ENCODE measurements at places on chromosomes 5 and 9. TPM values are rescaled to one million over a fixed set of nuclear protein-coding genes. Genes with fewer than 3 reads are reported as not detected.
A peak's percentile ranks its signal among the peaks of the same experiment; 100 is the strongest.

TMEM252 gene
- not detected for total RNA-seq

DNA sequence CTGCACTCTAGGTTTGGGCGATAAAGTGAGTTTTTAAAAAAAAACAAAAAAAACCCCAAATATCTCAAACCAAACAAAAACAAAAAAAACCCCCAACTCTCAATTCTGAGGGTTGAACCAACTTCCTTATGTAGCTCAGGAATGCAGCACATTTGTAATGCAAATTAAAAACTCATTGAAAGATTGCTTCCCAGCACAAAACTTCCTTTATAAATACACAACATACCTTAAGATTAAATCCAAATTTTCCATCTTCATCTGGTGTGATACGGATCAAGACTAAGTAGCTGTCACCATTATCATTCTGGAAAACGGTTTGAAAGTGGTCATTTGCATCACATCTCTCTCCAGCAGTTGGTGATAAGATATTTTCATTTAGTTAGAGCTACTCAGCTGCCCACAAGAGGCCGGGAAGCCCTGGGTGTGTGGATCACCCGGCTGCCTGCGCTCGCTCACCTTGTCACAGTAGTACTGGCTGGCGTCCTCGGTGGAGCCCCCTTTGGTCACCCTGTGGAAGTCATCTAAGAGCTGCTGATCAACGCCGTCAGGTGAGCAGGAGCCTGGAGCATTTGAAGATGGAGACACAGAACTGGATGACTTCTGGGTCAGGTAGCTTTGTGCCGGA, 88.2 kb downstream of the PTPN3 start:
- no peak for DNase-seq

ADAMTS2 gene
- 0.79 TPM for total RNA-seq

GRCh38 chr5:142114687-142115086, 6.1 kb downstream of the NDFIP1 start:
- no peak for DNase-seq

DAB2IP gene
- 19.1 TPM for total RNA-seq

DNA sequence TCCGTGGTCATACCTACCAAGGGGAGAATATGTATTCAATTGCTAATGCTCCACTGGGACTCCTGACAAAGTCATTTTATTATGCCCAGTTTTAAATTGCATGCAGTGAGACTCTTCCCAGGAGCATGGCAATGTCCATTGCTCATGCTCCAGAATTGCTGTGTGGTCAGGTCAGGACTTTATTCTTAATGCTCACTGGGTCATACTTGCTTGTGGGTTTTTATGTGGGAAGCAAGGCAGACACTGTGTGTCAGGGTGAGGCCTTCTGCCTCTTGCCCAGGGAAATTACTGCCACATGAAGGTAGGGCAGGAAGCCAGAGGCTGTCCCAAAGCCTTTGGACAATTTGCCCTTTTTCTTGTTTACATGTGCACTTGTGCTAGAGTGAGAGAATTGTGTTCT, 164.6 kb upstream of the MEF2C start:
- no peak for DNase-seq

- peak; percentile 16 for DNase-seq
Observed at GRCh38 chr5:142109331-142110045, 909 bp downstream of the NDFIP1 start.

IQGAP2 gene
- total RNA-seq = 1.8 TPM

ARID3C gene
- total RNA-seq = 0.19 TPM

ORM2 gene
- total RNA-seq = not detected

GRIA1 gene
- 0.38 TPM for total RNA-seq

INSL4 gene
- total RNA-seq = not detected

GRCh38 chr9:13436591-13436990, 157.1 kb upstream of the MPDZ start:
- no peak for DNase-seq

DNA sequence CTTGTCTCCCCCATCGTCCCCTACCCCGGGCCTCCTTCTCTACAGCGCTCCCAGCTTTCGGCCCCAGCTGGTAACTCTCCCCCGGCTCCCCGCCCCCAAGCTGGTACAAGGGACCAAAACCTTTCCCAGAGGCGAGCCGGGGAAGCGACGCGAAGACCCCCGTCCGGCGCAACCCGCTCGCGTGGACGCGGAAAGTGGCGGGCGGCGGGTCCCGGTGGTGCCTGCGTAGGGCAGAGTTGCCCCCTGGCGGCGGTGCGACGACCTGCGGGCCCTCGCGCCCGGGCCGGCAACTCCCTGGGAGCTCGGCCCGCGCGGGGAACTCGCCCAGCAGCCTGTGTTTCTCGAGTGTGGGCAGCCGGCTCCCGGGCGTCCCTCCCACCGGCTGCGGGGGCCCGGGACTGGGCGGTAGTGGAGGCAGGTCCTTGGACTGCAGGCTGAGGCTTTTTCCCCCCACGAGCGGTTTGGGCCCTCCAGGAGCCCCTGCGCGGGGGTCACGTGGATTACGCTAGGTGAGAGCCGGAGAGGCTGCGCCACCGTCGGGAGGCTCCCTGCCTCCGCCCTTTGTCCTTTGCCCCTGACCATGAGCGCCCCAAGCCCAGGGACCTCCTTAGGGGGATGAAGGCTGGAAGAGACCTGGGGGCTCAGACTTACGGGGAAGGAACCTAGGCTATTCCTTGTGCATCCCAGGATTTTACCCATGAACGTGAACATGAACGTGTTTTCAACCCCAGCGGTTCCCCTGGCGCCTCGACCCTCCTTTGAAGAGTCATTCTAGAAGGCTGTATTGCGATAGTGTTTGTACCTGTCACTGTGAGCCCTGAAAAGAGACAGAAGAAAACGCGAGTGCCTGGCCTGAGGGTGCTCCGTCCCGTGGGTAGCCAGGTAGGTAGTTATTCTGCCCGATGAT, 2.9 kb upstream of the FOXD1 start:
- DNase-seq = no peak

PCDHGA11 gene
- 0.19 TPM for total RNA-seq

- DNase-seq = no peak
Observed at GRCh38 chr5:109829331-109829730, 139.6 kb downstream of the MAN2A1 start.

DNA sequence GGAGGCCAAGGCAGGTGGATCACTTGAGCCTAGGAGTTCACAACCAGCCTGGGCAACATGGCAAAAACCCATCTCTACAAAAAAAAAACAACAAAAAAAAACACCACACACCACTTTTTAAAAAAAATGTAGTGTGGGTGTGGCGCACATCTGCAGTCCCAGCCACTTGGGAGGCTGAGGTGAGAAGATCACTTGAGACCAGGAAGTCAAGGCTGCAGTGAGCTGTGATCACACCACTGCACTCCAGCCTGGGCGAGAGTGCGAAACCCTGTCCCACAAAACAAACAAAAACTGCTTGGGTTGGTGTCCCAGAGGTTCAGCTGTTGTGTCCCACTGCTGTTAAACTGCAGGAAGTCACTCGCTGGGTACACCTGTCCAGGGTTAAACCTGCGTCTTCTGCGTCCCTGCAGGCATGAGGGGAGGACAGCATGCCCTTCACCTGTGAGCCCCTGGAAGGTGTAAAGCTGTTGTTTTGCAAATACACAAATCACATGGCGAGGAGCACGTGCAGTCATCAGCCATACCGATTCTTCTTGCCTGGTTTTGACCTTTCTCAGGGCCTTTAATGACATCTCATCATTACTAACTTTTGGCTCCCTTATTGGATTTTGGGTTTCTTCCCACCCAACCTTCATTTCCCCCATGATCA, 29.3 kb upstream of the CLPTM1L start:
- DNase-seq = no peak

GRCh38 chr9:125407974-125408900, 146.6 kb downstream of the GAPVD1 start:
- peak; percentile 69 for DNase-seq

DNA sequence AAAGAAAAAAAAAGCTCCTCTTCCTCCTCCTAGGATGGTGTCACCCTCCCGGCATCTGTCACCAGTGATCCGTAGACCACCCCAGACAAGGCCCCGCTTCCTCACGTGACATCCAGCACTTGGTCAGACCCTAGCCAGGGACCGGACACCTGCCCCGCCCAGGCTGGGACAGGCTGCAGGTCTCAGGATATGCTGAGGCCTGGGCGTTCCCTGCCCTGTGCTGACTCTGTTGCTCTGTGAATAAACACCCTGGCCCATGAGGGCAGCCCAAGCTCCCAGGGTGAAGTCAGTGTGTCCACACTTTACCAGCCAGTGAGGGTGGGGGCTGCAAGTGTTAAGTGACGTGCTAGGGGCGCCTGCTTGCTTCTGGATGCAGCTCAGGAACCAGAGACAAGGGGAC, 5.6 kb downstream of the EDF1 start:
- no peak for DNase-seq

DNA sequence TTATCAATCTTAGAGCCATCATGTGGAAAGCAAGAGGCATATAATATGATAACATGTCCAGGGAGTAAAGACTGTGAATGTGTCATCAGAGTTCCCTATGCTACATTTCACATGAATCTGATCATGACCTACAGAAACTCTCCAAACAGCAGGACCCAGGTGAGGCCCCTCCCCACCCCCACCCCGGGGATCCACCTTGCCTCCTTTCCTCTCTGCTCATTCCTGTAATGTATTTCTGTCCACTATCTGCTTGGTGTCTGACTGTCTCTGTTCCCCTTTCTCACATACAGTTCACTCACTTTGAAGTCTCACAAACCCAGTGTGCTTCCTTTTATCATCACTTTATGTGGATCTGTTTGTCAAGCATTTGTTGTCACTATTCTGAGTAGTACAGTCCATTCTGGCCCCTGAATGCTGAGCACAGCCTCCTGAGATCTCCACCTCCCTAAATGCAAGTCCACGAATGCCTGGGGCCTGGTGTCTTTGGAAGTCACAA, 76.4 kb upstream of the SMARCA2 start:
- no peak for DNase-seq

DNA sequence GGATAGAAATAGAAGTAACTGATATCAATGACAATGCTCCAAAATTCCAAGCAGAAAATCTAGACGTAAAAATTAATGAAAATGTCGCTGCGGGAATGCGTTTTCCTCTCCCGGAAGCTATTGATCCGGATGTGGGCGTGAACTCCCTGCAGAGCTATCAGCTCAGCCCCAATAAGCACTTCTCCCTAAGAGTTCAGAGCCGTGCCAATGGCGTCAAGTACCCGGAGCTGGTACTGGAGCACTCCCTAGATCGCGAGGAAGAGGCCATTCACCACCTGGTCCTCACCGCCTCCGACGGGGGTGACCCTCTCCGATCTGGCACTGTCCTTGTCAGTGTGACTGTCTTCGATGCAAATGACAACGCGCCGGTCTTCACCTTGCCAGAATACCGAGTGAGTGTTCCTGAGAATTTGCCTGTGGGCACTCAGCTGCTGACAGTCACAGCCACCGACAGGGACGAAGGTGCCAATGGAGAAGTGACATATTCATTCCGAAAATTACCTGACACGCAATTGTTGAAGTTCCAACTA, 818 bp downstream of the PCDHGA10 start:
- DNase-seq = no peak

- DNase-seq = no peak
Observed at GRCh38 chr9:109088221-109088620, 31.5 kb downstream of the TMEM245 start.

DNA sequence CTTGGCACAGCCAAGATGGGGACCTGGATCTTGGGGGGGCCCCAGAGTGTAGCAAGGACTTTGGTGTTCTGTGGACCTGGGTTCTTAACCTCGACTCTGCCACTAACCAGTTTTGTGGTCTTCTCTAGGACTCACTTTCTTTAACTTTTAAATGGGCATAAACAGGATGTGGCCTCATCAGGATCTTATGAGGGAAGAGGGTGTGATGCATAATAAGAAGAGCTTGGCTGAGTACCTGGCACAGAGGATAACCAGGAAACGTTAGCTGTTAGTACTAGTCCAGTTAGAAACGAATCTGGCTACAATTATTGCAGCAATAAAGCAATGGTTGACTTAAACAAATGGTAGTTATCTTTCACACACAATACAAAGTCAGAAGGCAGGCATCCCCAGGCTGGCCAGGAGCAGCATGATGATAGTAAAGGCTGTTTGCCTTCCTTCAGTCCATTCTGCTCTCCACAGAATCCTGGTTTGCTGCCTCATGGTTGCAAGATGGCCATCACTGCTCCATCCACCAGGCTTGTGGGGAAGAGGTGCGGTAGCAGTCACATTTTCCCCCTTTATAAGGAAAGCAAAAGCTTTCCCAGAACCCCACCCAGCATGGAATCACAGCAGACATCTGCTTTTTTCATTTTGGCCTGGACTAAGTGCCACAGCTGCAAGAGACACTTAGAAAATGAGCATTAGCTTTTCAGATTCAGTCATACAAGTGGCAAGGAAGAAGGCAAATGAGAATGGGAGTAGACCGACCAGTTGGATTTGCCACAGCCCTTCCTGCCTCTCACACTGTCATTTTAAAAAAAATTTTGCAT, 225.0 kb downstream of the AOPEP start:
- no peak for DNase-seq

GRCh38 chr9:27129221-27129620, 20.2 kb downstream of the TEK start:
- DNase-seq = no peak

TAF1L gene
- 0.02 TPM for total RNA-seq

- no peak for DNase-seq
Observed at GRCh38 chr9:16125629-16126028, 572.8 kb downstream of the CCDC171 start.
